ENCODE measurements at places on chromosomes 6 and 20.

GRCh38 chr6:15441215-15441868 lies 195.5 kb downstream of the JARID2 start:
- DNase-seq, result peak; percentile 81

DNA sequence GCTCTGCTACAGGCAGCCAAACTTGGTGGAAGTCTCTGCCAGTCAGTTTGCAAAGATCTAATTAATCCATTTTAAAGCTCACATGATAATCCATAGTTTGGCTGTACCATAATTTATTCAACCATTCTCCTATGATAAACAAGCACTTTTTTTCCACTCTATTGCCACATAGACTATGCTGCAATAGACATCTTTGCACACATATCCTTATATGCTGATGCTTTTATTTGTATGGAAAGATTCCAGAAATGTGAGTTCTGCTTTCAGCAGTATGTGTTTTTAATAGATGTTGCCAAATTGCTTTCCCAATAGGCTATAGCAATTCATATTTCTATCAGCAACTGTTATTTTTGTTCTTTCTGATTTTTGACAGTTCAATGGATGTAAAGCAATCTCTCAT lies 628.0 kb downstream of the KIF16B start:
- DNase-seq, result peak; percentile 7

GRCh38 chr6:136426627-136427377 lies 123.4 kb downstream of the MAP7 start:
- DNase-seq, result peak; percentile 39

- peak; percentile 44 for DNase-seq
Measured at GRCh38 chr20:34062570-34063482, 49.2 kb downstream of the EIF2S2 start.

GRCh38 chr6:21111093-21111725 lies 482.3 kb upstream of the SOX4 start:
- no peak for DNase-seq

- no peak for DNase-seq
Measured at GRCh38 chr6:63998991-63999390, 363.4 kb downstream of the PHF3 start.

DNA sequence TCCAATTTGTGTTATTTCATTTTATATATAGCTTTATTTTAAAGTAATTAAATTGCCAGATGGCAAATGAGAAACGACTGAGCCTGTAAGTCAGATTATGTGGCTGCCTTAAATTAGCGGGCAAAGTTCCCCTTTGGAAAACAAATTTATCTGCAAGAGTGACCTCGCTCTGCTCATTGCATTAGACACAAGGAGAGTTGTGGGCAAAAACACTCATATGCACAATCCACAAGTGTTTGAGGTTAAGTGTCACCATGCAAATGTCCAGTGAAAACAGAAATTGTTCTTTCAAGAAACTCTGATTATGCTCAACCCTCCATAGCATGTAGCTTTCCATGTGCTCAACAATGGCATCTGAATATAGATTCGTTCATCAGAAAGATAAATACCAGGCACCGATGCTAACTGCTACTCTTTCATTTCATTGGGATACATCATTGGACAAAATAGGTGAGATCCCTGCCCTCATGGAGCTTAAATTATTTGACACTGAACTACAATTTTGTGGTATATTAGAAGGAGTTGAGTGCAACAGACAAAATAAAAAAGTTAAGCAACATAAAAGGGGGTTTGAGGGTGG lies 1.7 kb upstream of the NHSL1 start:
- no peak for DNase-seq

DNA sequence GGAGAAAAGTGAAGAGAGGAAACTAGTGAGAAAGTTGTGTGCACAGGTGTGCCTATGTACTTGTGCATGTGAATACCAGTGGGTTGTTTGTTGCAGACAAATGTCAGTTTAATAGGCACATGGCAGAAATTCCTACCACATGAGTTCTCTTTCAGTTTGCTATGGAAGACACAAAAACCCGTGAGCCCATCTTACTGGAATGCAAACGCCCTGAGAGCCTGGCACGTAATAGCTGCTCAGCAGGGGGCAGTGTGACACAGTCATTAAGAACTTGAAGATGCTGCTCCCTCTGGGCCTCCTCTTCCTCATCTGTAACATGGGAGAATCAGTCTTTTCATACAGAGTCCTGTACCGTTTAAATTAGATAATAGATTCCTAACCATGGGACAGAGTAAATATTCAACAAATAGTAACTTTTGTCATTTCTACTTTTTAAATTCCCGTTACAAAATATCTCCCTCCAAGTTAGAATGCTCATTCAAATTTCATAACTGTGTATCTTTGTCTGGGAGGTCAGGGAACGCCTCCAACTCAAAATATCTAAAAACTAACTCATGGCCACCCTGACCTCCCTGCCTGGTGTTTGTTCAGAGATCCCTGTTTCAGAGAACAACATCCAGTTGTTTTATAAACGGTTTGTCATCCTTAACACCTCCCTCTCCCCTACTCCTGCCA lies 802.9 kb downstream of the MAFB start:
- peak; percentile 81 for DNase-seq

GRCh38 chr6:168025831-168026710 lies 28.6 kb downstream of the KIF25 start:
- no peak for DNase-seq

- DNase-seq, result no peak
Measured at GRCh38 chr6:33189625-33190448, 2.4 kb downstream of the COL11A2 start.

- DNase-seq, result no peak
Measured at GRCh38 chr6:89186762-89187161, 30.4 kb downstream of the GABRR1 start.

DNA sequence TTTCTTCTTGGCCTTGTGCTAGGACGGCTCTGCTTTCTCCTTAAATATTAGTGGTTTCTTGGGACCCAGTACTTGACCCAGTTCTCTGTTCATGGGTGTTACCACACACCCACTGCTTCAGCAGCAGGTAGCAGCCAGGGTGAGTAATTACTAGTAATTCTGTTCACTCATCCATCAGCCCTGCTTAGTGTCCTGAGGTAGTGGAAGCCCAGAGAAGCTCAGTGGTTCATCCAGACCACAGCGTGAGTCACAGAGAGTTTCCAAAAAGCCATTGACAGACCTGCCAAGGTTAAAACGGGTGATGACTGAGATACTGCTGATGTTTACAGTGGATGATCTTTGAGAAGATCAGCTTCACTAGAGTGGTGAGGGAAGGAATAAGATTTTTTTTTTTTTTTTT lies 51.7 kb upstream of the HINT3 start:
- no peak for DNase-seq

- peak; percentile 60 for DNase-seq
Measured at GRCh38 chr6:31586599-31587281, 663 bp downstream of the LST1 start.

DNA sequence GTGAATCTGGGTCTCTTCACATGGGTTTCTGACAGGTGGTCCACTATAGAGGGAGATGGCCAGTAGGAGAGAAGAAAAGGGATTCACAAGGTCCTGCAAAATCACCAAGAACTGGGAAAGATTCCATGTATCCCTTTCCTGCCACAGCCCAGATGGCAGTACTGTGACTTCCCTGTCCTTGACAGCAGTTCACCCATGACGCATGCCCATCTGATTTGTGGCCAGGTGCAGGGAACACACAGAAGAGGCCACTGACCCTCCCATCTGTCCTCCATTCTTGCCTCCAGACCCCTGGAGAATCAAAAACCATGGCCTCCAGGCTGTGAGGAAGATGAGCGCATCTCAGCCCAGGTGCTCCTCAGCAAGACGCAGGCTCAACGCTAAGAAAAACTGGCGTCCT lies 183.1 kb upstream of the RREB1 start:
- no peak for DNase-seq

- no peak for DNase-seq
Measured at GRCh38 chr6:42250274-42250931, 32.7 kb upstream of the MRPS10 start.

DNA sequence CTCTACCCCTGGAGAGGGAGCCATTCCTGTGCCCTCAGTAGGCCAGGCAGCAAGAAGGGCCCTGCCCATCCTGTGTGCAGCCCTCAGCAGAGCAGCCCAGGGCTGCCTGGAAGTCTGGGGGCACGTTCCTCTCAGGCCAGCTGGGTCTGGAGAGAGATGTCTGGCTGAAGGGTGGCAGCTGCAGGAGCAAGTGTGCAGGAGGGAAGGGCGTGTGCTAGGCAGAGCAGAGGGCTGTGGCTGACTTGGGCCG lies 62.7 kb downstream of the NOL4L start:
- no peak for DNase-seq

DNA sequence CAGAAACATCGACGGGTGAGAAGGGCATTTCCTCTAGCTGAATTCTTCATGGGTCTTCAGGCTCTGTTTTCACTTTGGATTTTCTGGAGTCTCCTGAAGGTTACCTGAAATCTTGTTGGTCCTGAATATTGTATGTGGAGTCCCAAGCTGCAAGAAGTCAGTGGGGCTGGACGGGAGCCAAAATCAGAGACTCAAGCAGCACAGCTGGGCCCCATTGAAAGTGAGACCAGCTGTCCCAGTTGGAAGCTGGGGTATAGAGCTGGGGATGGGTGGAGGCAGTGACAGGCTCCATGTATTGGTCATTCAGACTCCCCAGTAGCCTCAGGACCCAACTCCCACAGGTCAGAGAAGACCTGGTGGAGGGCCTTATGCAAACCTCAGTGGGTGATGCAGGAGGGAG lies 111.3 kb upstream of the MLN start:
- DNase-seq, result peak; percentile 14

- DNase-seq, result peak; percentile 21
Measured at GRCh38 chr6:83889621-83890020, 30.1 kb downstream of the CYB5R4 start.

- no peak for DNase-seq
Measured at GRCh38 chr6:101395345-101395744, 1.8 kb downstream of the GRIK2 start.

DNA sequence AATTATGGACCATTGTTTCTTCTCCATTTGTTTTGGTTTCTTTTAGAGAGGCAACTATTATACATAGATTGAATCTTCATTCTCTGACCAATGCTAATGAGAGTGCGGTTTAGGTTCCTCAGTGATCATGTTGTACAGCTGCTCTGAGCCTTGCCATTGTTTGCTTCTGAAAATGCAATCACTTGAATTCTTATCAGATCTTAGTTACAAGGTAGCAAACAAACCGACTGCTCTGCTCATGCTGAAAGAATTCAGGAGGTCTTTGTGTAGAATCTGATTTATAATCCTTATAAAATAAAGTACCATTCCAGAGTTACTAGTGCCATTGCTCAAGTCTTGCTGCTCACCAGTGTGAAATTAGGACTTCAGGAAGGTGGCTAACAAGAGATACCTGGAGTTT lies 569.1 kb upstream of the ID4 start:
- no peak for DNase-seq

- no peak for DNase-seq
Measured at GRCh38 chr20:47099825-47100441, 205.3 kb downstream of the EYA2 start.

GRCh38 chr6:16230953-16231352 lies 7.4 kb upstream of the GMPR start:
- peak; percentile 52 for DNase-seq

GRCh38 chr20:50848846-50849673 lies 54.2 kb downstream of the BCAS4 start:
- no peak for DNase-seq

- DNase-seq, result no peak
Measured at GRCh38 chr6:25239059-25239458, 40.1 kb upstream of the CARMIL1 start.

GRCh38 chr20:48601798-48602197 lies 226.0 kb downstream of the PREX1 start:
- DNase-seq, result no peak

- no peak for DNase-seq
Measured at GRCh38 chr20:24450624-24451376, 18.6 kb upstream of the SYNDIG1 start.

DNA sequence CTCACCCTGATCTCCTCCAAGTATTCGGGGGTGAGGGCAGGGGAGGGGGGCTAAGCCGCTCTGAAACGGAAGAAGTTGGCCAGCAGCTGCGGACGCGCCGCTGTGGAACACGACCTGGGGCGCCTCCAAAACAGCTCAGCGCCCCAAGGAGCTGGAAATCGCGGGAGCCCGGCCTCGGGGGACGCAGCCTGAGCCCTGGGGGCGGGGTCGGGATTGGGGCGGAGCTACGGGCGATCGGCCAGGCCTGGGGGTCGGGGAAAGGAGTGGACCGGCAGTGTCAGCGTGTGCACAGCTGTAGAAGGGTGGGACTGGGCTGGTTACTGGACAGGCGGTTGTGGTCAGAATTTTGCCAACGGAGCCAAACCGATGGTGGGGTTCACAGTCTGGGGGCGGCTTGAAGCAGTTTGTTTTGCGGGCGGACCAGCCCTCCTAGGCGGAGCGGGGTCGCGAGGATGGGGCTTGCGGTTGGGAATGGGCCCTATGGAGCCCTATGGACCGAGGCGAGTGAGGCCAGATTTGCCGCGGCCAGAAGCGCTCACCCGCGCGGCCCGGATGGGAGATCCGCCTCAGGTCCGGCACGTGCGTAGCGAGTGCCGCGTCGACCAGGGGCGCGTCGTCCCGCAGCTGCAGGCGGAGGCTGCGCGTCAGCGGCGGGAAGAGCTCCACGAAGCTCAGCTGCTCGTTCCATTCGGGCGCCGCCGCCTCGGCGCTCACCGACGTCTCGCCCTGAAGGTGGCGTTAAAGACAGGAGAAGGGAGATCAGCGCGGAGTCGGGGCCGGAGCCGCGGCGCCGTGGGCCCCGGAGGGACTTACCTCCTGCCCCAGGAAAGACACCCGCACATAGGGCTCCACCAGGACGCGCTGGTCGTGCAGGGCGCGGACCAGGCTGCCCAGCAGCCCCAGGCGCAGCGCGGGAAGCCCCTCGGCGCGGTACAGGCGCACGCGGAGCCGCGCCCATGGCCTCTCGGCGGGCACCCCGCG lies 14.3 kb upstream of the SPAG4 start:
- peak; percentile 85 for DNase-seq

DNA sequence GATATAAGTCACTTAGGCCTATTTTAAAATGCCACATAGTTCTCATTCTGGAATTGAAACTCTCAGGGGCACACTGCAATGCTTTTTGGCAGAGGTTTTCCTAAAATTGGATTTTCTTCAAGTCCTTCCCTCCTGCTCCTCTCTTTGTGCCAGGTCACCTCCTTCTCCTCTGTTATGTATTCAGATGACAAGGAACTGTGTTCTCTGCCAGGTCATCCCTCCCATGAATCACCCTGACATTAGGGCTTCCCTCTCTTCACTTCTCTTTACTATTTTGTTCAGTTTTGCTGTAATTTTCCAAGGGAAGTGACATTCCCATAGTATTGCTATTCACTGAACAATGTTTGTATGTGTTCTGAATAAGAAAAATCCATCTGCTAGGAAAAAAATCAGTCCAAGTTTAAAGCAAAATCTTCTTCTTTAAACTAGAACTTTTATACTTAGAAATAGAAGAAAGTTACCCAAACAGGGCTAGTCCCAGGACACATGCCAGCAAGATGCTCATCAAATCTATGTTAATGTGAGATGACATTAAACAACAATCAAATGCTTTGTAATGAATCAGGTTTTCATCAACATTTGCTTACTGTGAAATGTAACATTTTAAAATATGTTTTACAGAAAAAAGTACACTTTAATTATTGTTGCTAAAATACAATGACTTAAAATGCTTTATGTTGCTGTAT lies 461.1 kb downstream of the MMUT start:
- no peak for DNase-seq

GRCh38 chr6:106979435-106979884 lies 4.9 kb upstream of the CD24 start:
- peak; percentile 91 for DNase-seq

- no peak for DNase-seq
Measured at GRCh38 chr6:113329942-113330635, 527.1 kb upstream of the MARCKS start.
